ENCODE measurements at places on chromosomes 4 and X. TPM values are rescaled to one million over a fixed set of nuclear protein-coding genes. Genes with fewer than 3 reads are reported as not detected.

- peaks cover 3% of the 10 kb centered on the region for H3K4me1 ChIP-seq
- H3K27me3 ChIP-seq, result no peaks in the 10 kb centered on the region
- no peak for DNase-seq
Observed at GRCh38 chr4:6292376-6293096, 22.9 kb downstream of the WFS1 start.

Gene ESX1
- total RNA-seq, result not detected

Gene FGFR3
- not detected for total RNA-seq

GRCh38 chr4:4613641-4614286, 71.9 kb upstream of the STX18 start:
- H3K4me3 ChIP-seq, result no peak overlapping the region
- DNase-seq, result no peak
- H3K27ac ChIP-seq, result no peak overlapping the region
- no peaks in the 10 kb centered on the region for H3K27me3 ChIP-seq
- H3K36me3 ChIP-seq, result no peaks in the 10 kb centered on the region

GRCh38 chr4:80295826-80296225, 29.4 kb downstream of the FGF5 start:
- no peak for DNase-seq
- peaks cover 23% of the 10 kb centered on the region for H3K27me3 ChIP-seq
- no peaks in the 10 kb centered on the region for H3K4me1 ChIP-seq

DNA sequence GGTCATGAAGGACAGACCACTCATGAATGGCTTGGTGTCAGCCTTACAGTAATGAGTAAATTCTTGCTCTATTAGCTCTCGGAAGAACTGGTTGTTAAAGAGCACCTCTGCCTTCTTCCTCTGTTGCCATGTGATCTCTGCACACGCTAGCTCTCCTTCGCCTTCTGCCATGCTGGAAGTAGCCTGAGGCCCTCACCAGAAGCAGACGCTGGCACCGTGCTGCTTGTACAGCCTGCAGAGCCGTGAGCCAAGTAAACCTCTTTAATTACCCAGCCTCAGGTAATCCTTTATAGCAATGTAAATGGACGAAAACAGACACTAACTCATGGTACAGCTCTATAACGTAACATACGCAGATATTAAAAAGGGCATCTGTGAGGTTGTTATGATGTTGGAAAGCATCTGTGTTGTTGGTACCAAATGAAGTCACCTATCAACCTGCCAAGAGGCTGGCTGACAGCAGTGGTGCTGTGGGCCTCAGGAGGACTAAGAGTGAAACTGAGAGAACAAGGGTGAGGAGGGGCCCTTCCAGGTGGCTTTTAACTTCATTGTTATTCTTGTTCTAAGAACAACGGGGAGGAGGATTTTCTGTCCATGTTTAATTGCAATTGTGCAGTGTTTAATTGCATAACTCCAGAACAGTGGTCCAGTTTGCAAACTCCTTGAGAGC, 69.2 kb downstream of the CRMP1 start:
- no peak overlapping the region for H3K27ac ChIP-seq
- peaks cover 14% of the 10 kb centered on the region for H3K4me1 ChIP-seq
- H3K27me3 ChIP-seq, result peaks cover 21% of the 10 kb centered on the region
- no peaks in the 10 kb centered on the region for H3K36me3 ChIP-seq
- no peak for DNase-seq

GRCh38 chr4:139736274-139736660, 70.6 kb downstream of the MGST2 start:
- no peaks in the 10 kb centered on the region for H3K36me3 ChIP-seq
- peaks cover 9% of the 10 kb centered on the region for H3K4me1 ChIP-seq
- H3K27ac ChIP-seq, result no peak overlapping the region
- no peak for DNase-seq
- peak overlapping the region; percentile 42 for H3K4me3 ChIP-seq
- peaks cover 21% of the 10 kb centered on the region for H3K27me3 ChIP-seq

DNA sequence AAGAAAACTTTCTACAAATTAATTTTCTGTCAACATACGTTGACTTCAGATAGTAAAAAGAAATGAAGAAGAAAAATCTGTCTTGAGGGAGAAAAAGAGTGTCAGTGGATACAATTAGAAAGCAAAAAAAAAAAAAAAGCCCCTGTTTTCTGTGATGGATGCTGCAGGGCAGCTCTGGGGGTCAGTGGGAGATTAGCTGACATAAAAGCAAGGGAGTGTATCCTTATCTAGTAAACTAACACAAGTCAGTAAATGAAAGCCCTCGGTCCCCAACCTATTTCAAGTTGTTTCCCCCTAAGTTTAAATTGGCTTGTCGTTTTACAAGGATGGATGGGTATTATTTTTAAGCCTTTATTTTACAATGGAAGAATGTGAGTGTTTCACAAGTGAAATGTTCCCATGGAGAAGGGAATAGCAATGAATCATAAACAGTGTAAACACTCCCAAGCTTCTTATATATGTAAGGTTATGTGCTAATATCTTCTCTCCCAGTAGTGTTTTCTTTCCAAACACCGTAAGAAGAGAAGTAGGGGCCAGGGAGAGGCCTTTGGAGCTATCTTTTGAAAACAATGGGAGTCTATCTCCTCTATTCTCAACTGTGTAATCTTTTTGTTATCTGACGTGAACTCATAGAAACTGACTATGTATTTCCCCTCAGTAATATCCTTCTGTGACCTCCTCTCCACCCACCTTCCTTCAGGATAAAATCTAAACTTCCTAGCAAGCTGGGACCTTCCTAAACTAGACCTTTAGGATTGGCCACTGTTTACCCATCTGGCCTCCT, 347.7 kb downstream of the FBXO8 start:
- no peak overlapping the region for H3K27ac ChIP-seq
- no peak for DNase-seq
- no peaks in the 10 kb centered on the region for H3K27me3 ChIP-seq
- no peak overlapping the region for H3K4me3 ChIP-seq
- H3K4me1 ChIP-seq, result no peaks in the 10 kb centered on the region
- no peaks in the 10 kb centered on the region for H3K36me3 ChIP-seq

Gene FOXP3
- 0.78 TPM for total RNA-seq

DNA sequence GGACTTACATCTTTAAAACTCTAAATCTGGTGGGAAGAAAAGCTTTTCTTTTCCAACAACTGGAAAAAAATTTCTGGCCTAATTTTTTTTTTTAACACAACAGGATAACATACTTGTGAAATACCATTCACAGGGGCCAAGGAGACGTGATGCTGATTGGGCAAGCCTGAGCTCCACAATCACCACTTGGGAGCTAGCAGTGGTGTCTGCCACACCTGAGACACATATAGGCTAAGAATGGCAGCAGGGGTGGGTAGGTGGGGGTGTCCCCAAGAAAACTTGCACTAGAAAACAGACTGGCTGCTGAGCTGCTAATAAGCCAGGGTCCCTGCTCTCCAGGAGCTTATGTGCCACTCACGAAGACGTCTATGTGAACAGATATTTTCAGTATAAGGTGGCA, 5.6 kb upstream of the PKD2 start:
- no peaks in the 10 kb centered on the region for H3K27me3 ChIP-seq
- H3K4me3 ChIP-seq, result no peak overlapping the region
- no peaks in the 10 kb centered on the region for H3K36me3 ChIP-seq

DNA sequence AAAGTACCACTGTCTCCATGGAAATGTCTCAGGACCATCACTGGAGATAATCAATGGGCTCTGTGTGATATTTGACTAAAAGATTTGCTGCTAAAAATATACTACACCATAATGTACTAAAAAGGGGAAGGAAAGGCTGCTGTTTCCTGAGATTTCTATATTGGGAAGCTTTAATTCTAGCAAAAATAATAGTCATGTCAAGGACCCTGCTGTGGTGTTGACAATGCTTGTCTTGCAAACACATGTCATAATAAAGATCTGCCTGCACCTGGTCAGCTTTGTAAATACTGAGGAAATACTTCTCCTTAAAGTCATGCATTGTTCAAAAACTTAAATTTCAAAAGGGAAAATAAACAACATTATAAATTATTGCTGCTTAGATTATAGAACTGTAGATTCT, 417.9 kb downstream of the GPM6A start:
- H3K27me3 ChIP-seq, result no peaks in the 10 kb centered on the region
- DNase-seq, result no peak
- no peak overlapping the region for H3K4me3 ChIP-seq
- H3K36me3 ChIP-seq, result peaks cover 5% of the 10 kb centered on the region
- no peak overlapping the region for H3K27ac ChIP-seq
